ENCODE measurements at places on chromosomes 1 and 21. TPM values are rescaled to one million over a fixed set of nuclear protein-coding genes. Genes with fewer than 3 reads are reported as not detected.

The AMY2A gene
- 3.3 TPM for total RNA-seq

The L1TD1 gene
- 0.48 TPM for total RNA-seq

The RNU1-2 gene
- 18,986 TPM for total RNA-seq

The ERRFI1 gene
- 151 TPM for total RNA-seq

The GJB3 gene
- total RNA-seq = not detected

The LYPLA2 gene
- total RNA-seq = 21.1 TPM

The NR0B2 gene
- not detected for total RNA-seq

The AGBL4 gene
- not detected for total RNA-seq

The NCSTN gene
- total RNA-seq = 57.3 TPM

The COL24A1 gene
- 0.19 TPM for total RNA-seq

The TFAP2E gene
- total RNA-seq = 0.81 TPM

The PTPRC gene
- 30.8 TPM for total RNA-seq

The IL10 gene
- 6.1 TPM for total RNA-seq

The OR14K1 gene
- total RNA-seq = not detected

The HSPA6 gene
- 6.7 TPM for total RNA-seq

The DMRTA2 gene
- not detected for total RNA-seq

The KCNK1 gene
- 3.2 TPM for total RNA-seq

The MYOC gene
- 28.9 TPM for total RNA-seq

The ZNF687 gene
- total RNA-seq = 17.1 TPM

The HJV gene
- total RNA-seq = not detected

The TMEM82 gene
- total RNA-seq = not detected
